Epithelial cell of prostate (primary cell): ENCODE measurements at places on chromosomes 12 and 14.

- peak; percentile 96 for DNase-seq
These were observed 61.1 kb downstream of the PITPNM2 start for GRCh38 chr12:123089631-123090353.

GRCh38 chr14:76657404-76657803, 103.9 kb upstream of the VASH1 start:
- DNase-seq = no peak

- DNase-seq = no peak
These were observed 74.5 kb downstream of the ETV6 start for GRCh38 chr12:11723993-11724392.

- DNase-seq = no peak
These were observed 308.4 kb upstream of the LRFN5 start for GRCh38 chr14:41298328-41298690.

DNA sequence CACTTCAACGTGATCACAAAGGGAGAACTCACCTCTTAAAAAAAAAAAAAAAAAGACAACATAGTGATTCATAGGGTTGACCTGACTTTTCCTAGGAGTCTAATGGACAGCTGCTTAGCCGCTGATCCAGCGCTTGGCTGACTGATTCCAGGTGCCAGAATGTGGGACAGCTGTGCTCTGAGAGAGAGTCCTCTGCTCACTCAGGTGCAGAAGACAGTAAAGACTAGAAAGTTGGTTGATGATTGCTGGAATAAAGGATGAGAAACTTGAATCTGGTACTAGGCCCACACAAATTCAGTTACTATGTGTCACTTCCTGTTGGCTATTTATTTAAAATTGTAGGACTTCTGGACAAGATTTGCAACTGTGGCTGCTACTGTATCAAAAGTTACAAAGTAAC, 229.4 kb downstream of the CHST11 start:
- no peak for DNase-seq

GRCh38 chr14:51283402-51284085, 43.5 kb downstream of the TMX1 start:
- DNase-seq = peak; percentile 53

DNA sequence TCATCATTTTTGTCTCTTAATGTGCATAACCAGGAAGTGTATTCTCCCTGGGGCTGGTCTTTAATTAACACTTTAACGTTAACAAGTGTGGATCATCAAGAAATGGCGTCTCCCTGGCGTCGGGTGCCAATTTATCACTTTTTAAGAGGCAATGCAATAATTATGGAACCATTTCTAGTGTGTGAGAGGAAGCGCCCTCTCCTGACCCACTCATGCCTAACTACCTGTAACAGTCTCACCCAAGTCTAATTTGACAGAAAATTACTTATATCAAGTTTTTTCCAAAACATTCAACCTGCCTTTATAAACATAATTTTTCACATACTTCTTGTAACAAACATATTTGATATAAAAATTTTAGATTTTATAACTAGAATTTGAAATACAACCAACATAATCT, 905.3 kb upstream of the MDGA2 start:
- no peak for DNase-seq

DNA sequence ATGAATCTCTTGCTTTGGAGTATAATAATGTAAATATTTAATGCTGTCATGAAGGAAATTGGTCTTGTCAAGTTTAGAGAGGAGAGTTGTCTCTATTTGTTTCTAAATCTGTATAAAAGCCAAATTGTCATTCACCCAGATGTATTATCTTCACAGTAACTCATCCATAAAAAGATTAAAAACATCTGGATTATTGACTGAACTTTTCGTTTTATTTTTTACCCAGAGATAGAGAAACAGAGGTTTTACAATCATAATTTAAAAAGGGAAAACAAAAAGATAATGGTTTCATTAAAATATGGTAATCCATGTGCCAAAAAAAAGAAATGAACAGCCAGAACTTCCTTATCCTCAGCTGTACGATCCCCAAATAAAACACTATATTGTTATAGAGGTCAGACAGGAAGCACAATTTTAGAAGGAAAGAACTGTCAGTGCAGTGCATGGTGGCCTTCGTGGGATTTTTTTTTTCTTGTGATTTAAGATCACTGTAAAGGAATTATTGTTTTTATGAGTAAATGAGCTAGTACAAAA, 125.9 kb downstream of the ACSS3 start:
- no peak for DNase-seq

GRCh38 chr12:1591034-1591433, 3.3 kb downstream of the FBXL14 start:
- DNase-seq = no peak

DNA sequence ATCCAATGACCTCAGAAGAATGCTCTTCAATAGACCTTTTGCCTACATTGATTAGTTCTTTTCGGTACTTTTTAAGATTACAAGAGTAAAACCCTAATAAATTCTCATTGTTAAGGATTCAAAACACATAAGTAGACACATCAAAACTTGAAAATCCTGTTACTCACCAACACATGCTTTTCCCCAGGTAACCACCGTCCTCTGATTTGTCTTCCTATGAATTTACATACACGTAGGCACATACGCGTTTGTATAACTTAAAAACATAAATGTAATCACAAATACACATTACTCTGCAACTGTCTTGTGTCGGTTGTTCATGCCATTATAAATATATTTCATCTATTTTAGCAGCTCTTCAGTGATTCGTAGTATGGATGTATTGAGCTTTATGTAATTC, 910 bp upstream of the WASHC4 start:
- DNase-seq = no peak

DNA sequence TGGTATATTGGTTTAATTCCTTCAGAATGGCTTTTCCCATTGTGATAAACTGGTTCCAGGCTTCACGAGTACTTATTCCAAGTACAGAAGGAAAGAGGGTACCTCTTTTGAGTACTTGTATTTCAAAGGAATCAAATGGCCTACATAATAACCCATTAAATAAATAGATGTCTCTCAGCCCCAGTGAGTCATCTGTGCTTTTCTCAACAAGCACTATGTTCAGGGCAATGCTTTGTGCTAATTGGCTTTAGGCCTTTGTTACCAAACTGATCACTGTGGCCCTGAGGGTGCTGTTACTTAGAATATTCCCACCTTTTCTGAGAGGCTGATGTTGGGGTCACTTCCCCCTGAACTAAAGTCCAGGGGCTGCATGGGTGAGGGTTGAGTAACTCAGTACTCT, 107.1 kb downstream of the LRRK2 start:
- DNase-seq = no peak

DNA sequence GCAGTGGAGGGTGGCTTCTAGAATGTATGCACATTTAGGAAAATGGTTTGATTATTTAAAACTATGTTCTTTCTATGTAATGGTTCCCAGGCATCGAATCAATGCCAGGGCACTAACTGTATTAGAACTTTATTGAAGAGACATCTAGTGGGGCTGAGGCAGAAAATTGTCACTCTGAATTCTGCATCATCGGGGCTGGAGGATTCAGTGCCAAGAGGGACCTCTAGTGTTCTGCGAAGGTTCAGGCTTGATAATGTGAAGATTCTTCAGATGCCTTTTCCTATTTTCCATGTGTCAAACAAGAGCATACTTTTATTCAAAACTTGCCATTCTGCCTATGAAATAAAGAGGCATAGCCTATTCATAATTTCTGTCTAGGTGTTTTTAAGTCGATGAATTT, 146.3 kb downstream of the CAND1 start:
- DNase-seq = no peak

GRCh38 chr14:30607156-30607780, 14.9 kb upstream of the SCFD1 start:
- DNase-seq = no peak

GRCh38 chr12:8145754-8146441, 10.9 kb upstream of the ZNF705A start:
- no peak for DNase-seq

DNA sequence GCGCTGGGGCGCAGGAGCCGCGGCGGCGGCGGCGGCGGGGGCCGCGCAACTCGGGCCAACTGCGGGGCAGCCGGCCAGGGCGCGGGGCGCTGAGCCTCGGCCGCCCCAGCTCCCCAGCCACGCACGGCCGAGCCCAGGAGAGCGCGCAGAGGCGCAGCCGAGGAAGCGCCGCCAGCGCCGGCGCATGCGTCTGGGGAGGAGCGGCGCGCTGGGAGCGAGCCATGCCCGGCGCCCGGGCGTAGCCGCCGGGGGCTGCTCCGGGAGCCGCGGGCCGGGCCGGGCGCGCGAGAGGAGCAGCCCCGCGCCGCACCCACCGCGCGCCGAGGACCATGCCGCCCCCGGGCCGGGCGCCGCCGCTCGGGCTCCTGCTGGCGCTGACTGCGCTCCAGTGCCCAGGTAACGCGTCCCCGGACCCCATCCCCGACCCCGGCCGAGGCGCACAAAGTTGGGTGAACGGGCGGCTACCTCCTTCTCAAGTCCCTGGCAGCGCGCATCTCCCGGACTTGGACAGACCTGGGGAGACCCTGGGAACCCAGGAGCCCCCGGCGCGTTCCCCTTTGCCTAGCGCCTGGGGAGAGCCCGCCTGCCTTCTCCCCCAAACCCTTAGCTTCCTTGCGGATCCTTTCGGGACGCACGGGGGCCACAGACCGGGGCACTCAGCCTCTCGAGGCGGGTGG, 121.4 kb downstream of the AACS start:
- no peak for DNase-seq

DNA sequence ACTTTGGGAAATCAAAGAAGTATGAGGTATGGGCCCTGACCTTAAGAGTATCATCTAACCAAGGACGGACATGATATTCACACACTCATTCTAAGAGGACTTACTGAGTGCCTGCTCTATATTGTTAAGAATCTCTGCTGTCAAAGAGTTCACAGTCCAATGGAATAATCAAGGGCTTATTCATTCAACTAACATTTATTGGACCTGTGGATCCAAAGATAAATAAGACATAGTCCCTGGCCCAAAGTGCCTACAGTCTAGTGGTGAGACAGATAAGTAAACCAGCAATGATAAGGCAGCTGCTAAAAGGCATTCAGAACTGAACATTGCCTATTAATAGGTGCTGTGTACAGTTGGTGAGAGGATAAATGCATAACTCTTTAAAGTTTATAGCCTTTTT, 11.0 kb downstream of the WDR20 start:
- no peak for DNase-seq
